ENCODE measurements at places on chromosomes 4 and X.

- no peak for DNase-seq
Measured at GRCh38 chrX:71095981-71096759, 519 bp downstream of the FOXO4 start.

DNA sequence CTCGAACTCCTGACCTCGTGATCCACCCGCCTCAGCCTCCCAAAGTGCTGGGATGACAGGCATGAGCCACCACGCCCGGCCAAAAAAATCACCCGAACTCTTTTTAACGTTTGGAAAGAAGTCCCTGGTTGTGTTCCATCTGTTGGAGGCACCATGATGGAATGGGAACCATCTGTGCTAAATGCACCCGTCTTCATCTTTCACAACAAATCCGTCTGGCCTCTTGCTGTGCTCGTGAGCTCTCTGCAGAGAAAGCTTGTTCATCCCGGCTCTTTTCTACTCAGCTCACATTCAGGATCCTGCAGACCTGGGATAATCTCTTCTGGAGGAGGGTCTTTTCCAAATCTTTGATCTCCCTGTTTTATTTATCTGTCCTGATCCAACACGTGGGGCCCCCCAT, 188.8 kb downstream of the CRLF2 start:
- no peak for DNase-seq

DNA sequence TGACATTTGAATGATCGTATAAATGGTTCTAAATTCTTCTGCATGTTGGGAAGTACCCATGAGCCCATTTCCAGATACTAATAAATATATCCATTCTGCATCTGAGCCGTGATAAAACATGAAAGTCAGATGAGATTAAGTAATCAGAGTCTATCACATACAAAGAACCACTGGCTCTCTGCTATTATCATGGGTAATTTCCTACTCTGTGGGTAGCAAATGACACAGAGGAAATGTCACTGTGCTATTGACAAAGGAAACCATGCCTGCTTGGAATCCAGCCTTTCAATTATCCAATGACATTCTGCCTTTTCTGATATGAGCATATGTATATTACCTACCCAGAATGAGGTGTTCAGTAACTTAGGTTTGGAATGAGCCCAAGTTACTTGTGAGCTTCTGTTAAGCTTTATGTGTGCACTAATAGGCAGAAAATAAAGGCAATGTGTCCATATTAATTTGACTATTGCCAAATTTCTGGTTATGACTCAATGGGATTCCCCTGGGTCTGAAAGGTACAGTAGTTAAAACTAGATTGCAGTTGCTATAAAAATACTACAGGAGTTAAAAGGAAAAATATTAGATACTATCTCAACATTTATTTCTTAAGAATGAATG, 238.7 kb upstream of the KCNIP4 start:
- no peak for DNase-seq

DNA sequence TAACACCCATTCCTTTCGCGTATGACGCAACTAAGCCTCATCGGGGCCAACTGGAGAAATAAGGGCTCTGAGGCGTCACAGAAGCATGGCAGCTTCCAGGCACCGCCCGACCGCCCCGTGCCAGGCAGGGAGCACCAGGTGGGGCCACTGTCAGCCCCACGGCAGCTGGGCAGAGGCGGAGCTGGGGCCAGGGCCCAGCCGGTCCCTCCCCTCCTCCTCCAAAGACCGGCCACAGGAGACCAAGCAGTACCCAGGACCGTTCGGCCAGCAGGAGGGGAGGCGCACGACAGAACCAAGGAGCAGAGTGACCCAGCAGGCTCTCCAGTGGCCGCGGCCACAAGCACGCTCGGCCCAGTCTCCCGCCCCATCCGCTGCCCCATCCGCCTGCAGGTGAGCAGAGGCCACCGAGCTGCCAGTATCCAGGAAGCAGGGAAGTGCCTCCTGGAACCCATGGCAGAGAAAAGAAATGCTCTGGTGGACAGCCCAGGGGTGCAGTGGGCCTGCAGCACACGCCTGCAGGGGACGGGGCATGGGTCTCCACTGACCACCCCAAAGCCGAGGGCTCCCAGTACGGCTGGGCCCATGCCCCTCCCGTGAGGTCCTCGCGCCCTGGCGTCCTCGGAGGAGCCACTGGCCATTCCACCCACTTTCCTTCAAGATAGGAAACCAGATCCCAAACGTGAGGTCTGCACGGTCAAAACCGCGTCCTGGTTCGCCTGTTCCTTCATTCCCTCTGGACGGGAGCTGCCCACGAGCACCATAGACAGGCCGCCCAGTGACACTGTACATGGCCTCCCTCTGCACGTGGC, 9.6 kb downstream of the CTBP1 start:
- no peak for DNase-seq

DNA sequence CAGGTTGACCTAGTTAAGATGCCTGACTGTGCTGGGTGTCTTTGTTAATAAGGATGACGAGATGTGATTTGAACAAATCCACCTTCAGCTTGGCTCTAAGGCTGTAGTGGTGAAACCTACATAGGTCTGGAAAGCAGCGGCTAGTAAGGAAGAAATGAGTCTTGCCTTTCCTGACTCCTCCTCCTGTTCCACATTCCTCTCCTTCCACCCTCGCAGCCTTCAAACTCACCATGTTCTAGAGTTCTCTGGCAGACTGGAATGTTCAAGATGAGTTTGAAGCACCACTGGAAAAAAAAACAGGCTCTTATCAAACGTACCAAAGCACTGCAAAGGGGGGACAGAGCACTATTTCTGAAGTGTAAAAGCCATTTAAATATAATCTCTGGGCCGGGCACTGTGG, 395.4 kb downstream of the BMPR1B start:
- DNase-seq, result no peak

- DNase-seq, result no peak
Measured at GRCh38 chr4:87974856-87975462, 555 bp upstream of the SPP1 start.

GRCh38 chr4:106194801-106195200, 121.2 kb downstream of the TBCK start:
- DNase-seq, result no peak

- no peak for DNase-seq
Measured at GRCh38 chr4:7244751-7245320, 52.5 kb downstream of the SORCS2 start.

- DNase-seq, result no peak
Measured at GRCh38 chr4:183399126-183399522, 45.3 kb upstream of the CDKN2AIP start.

- no peak for DNase-seq
Measured at GRCh38 chr4:71338846-71339593, at the start of gene SLC4A4. Gene SLC4A4 (plus strand): TSS chr4:71339020.

DNA sequence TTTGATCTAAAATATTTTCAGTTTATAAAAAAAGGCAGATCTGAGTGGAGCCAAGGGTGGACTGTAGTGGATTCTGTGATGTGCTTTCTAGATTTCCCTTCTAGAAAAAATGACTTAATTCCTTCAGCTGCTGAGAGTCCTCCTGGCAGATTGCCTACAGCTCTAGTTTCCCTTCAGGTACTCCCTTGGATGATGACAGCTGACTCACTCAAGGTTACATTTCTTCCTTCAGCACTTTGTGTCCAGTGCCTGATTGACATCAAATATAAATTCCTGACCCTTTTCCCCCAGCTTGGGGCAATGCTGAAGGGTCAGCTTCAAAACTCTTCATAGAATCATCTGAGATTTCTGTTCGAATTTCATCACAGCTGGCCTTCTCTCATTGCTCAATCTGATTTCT, 161.7 kb downstream of the EMCN start:
- no peak for DNase-seq

GRCh38 chr4:138334346-138335016, 92.3 kb upstream of the SLC7A11 start:
- no peak for DNase-seq

DNA sequence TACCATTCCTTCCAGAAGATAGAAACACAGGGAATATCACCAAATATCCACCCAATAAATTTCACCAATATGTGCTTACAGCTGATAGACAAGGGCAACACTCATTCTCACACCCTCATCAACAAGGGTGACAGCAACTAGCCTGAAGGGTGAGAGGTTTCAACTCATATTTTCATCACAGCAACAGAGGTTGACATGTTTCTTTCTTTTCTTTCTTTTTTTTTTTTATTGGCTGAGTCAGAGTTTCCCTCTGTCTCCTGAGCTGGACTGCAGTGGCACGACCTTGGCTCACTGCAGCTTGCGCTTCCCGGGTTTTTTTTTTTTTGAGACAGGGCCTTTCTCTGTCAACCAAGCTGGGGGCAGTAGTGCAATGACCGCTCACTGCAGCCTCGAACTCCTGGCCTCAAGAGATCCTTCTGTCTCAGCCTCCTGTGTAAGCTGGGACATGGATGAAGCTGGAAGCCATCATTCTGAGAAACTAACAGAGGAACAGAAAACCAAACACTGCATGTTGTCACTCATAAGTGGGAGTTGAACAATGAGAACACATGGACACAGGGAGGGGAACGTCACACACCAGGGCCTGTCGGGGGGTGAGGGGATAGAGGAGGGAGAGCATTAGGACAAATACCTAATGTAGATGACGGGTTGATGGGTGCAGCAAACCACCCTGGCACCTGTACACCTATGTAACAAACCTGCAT, 27.5 kb upstream of the ASMTL start:
- DNase-seq, result no peak

- no peak for DNase-seq
Measured at GRCh38 chr4:188606635-188607034, 467.4 kb downstream of the TRIML1 start.

DNA sequence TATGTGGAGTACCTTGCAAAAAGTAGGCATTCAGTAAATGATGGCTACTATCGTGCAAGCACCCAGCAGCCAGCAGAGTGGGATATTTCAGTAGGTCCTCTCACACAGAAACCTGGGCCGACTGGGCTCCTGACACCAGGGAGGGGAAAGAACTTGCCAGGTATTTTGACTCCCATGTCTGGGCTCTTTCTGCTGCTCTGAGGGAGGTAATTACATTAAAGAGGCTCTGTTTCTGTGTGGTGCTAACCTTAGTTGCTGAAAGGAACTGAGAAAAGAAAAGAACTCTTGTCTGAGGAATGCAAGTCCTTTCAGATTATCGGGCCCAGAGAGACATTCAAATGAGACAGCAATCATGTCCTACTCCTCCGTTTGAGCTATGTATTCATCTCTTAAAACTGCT, 175.8 kb upstream of the MTMR8 start:
- DNase-seq, result no peak

DNA sequence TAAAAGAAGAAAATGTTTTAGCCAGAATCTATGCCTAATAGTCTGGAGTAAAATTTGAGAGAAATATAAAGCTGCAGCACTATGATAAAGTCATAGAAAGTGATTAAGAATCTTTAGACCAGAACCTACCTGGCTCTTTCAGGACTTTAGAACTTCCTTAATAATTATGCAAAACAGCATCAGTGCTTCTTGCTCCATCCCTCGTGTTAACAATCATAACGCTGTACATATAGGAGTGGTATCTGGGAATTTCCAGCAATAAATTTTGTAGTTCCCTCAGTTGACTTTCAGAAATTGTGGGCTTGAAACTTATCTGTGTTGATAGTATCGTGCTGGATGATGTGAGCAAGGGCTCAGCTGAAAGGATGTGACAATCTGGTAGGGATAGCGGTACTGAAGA, 102.1 kb upstream of the RASGEF1B start:
- no peak for DNase-seq

DNA sequence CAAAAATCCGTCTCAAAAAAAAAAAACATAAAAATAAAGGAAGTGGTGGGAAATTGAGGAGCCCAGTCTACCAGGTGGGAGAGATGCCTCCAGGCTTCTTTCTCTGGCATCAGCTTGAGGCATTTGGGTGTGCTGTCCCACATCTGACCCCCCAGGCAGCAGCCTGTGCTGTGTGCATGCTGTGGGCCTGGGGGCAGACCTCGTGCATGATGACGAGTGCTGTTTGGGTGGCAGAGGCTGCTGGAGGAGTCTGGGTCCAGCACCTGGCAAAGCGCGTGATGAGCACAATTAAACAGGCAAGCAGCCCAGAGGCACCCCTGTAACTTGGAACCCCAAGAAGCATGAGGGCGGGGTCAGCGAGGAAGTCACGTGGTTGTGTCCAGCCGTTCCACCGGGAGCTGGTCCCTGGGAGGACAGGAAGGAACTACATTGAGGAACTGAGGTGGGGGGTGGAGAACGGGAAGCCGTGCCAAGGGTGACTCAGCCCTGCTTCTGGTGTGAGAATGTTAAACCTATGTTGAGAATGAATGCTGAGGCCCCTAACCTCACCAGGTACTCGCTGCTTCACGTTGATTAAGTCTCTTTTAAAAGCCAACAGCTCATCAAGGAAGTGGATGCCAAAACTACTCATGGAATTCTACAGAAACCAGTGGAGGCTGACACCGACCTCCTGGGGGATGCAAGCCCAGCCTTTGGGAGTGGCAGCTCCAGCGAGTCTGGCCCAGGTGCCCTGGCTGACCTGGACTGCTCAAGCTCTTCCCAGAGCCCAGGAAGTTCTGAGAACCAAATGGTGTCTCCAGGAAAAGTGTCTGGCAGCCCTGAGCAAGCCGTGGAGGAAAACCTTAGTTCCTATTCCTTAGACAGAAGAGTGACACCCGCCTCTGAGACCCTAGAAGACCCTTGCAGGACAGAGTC, 6.1 kb downstream of the TACC3 start:
- DNase-seq, result peak; percentile 73

- DNase-seq, result no peak
Measured at GRCh38 chrX:116282751-116283150, 112.2 kb downstream of the AGTR2 start.

DNA sequence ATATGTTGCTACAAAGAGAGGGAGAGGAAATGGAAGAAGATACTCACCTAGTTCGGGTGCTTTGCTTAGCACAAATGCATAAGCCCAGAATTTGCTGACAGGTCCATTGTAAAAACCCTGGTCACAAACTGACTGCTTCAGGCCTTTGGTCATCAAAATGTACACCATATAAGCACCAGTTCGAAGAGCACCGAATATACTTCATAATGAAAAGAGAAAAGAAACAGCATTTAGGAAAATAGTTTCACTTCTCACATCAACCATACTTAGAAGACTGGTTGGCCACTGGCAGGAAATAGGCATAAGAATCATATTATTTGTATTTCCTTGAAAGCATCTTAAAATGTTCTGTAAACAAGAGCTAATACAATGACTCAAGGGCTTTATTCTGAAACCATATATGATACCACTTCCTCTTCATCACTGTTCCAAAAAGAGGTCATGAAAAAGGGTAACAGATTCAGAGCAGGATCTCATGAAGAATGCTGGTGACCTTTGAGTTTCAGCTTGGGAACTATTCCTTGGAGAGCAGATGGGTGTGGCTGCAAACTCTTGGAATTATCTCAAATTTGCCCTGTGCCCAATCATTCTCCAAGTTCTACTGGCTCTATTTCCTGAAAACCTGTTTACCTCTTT, 138.7 kb downstream of the ELOVL6 start:
- DNase-seq, result no peak

DNA sequence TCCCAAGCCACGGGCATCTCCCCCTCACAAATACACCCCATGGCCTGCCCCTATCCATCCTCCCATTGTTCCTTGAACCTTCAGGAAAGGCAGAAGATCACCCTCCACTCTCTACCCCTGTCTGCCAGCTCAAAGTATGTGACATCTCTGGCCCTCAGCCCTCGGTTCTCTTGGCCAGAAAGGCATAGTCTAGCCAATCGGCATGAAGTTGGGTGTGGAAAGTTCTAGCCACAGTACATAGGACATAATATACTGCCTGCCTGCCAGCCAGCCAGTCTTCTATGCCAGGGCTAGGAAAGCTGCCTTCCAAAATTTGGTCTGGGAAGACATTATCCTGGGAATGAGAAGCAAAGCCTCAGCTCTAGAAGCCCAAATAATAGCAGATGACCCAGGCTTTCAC, 3.2 kb upstream of the PLP1 start:
- DNase-seq, result no peak

GRCh38 chr4:54913751-54914526, 211.5 kb downstream of the KDR start:
- DNase-seq, result peak; percentile 15

All from MG63 (cell line).